ENCODE measurements at places on chromosomes 12 and 14. TPM values are rescaled to one million over a fixed set of nuclear protein-coding genes. Genes with fewer than 3 reads are reported as not detected.

The POU6F1 gene
- 6.4 TPM for total RNA-seq

The MYH6 gene
- not detected for total RNA-seq

The MDP1 gene
- 15.9 TPM for total RNA-seq

The STAC3 gene
- 2.5 TPM for total RNA-seq

The SLC2A3 gene
- 10.5 TPM for total RNA-seq

The NABP2 gene
- 52.9 TPM for total RNA-seq

The MGAT2 gene
- total RNA-seq = 22.9 TPM

The P2RX2 gene
- not detected for total RNA-seq

The SVOP gene
- total RNA-seq = 0.47 TPM

Data from HCT116 (cell line).